ENCODE measurements at places on chromosomes 16 and 17.

DNA sequence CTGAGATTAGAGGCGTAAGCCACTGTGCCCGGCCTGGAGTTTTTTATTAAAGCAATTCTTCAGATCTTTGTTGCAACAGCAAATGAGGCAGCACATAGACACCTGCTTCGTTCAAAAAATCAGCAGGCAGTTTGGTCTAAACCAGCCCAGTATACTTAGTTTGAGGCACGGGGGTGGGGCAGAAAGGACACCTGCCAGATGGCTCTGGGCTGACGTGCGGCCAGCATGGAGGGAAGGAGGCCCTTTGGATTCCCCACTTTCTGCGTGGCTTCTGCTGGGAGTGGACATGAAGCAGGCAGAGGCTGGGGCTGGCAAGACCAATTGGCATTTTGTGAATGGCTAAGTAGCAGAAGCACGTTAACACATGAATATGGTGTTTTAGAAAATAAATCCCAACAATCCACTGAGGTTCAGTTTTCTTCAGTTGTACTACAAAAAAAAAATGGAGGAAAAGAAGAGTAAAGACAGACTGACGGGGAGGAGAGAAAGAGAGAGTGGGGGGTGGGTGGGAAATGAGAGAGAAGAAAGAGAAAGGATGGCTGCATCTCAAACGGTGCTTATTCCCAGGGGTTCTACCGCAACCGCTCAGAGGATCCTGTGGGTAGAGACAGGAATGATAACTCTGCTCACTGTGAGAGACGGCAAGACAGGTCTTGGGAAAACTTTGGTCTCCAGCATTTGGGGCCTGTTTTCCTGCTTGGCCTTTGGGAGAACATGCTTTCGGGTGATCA, 16.3 kb downstream of the C16orf46 start:
- DNase-seq = no peak

- DNase-seq = no peak
Observed at GRCh38 chr16:69581297-69581696, 15.5 kb downstream of the NFAT5 start.

GRCh38 chr16:29820730-29821642, 724 bp downstream of the MVP start:
- peak; percentile 60 for DNase-seq

GRCh38 chr16:14063618-14064581, 7.2 kb upstream of the MRTFB start:
- no peak for DNase-seq

GRCh38 chr17:83189044-83190003, 109.9 kb downstream of the METRNL start:
- DNase-seq = peak; percentile 81

DNA sequence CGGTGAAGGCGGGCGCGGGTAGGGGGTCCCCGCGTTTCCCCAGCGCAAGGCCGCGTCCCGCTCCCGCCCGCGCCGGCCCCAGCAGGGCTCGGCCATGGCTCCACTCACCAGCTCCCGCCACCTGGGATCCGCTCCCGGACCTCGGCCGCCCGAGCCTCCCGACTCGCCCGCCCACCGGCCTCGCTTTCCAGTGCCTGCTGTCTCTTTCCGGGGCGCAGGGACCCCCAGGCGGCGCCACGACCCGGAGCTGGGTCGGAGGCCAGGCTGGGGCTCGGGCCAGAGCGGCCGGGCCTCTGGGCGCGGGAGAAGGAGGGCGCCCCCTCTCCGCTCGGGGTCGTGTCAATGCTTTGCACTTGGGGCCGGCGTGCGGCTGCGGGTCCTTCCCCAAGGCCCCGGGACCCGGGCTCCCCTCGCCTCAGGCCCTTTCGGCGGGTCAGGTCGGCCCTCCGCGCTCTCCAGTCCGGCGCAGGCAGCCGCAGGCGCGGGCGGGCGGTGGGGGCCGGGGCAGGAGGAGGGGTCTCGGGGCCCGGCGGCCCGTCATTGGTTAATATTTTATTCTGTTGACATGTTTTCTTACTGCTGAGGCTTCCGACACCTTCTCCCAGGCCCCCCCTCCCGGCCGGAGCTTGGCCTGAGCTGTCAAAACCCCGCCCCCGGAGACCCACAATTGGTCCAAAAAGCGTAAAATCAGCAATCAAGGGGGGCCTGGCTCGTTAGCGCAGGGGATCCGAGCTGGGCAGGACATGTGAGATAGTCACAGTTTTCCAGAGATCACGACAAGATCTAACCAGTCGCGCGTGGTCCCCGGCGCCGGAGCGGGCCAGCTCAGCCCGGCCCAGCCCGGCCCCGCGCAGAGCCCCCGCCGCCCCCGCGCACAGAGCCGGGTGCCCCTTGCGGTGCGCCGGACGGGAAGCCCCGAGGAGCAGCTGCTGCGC, at the start of gene TBX2:
TSS of gene TBX2 (plus strand) at position 713 of the 935 bp plus-strand sequence. CDS start 334 bp downstream, outside the sequence.
- DNase-seq = peak; percentile 75

DNA sequence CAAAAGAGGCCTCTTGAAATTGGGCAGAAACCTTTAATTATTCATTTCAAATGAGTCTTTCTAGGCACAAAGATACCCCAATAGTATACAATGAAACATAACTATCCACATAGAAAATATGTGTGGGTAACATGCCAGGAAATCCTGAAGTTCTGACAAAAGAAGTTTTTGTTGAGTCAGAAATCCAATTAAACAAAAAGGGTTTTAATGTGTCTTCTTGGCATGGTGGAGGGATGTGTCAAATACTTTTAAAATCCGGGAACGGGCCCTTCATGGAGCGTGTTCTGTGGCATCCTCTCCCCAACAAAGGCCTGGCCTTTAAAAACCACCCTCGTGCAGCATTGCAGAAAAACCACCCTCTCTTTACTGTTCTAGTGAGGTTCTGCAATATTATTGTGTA, 14.2 kb downstream of the CDRT4 start:
- DNase-seq = peak; percentile 26

GRCh38 chr17:49708515-49709183, 885 bp upstream of the SLC35B1 start:
- DNase-seq = no peak

- no peak for DNase-seq
Observed at GRCh38 chr17:1470071-1470754, 14.2 kb upstream of the CRK start.

GRCh38 chr16:3879887-3880564, 487 bp downstream of the CREBBP start:
- peak; percentile 92 for DNase-seq

DNA sequence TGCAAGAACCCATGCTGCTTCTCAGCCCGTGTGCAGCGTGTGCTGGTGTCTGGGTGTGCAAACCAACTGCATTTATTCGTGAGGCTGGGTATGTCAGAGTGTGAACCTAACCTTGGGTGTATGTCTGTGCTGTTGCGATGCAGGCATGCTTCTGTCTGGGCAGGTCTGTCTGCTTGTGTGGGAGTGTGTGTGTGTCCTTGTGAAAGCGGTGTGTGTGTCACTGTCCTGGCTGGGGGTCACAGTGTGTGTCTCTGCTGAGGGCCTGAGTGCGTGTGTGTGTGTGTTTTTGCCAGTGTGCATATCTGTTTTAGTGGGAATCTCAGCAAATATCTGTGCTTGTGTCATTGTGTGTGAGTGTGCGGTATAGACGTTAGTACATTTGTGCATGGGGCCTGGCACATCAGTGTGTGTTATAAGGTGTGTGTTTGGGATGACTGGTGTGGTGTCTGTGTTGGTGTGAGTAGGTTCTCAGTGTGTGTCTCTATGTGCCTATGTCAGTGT, 121.8 kb downstream of the CYLD start:
- no peak for DNase-seq

DNA sequence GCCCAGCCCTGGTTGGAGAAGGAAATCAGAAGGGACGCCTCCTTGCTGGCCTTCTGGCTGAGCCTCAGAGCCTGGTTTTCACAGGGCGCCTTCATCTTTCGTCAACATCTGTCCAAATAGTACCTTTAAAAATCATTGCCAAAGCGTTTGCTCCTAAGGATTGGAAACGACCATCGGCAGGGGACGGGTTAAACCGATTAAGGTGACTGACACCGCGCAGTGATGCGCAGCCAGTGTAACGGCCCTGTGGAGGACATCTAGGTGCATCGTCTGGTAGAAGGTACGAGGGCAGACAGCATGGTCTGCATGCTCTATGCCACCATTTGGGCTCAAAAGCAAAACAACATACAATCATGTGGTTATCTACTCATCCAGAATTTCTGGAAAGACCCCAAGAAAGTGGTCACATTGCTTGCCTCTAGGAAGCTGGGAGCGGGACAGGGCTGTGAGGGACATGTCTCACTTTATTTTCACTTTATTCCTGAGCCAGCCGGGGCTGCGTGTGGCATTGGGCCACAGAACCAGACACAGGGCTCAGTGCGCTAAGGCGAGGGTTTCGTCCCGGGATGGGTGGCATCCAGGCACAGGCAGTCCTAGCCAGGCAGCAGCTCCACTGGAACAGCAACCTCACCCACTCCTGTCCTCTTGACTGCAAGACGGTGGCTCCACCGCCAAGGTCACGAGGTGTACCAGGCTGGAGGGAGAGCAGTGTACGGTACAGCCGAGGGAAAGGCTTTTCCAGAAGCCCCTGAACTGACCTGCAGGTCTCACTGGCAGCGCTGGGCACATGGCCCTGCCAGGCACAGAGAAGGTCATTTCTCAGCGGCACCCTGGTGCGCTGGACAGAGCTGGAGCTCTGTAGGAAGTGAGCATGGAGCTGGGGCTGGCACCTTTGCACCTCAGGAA, 40.9 kb upstream of the JPH3 start:
- no peak for DNase-seq

- peak; percentile 82 for DNase-seq
Observed at GRCh38 chr17:29977836-29978235, 36.4 kb downstream of the EFCAB5 start.

- peak; percentile 15 for DNase-seq
Observed at GRCh38 chr16:47574091-47575054, 113.2 kb downstream of the PHKB start.

GRCh38 chr16:74888888-74889287, 96.0 kb downstream of the WDR59 start:
- no peak for DNase-seq

GRCh38 chr17:27996202-27997043, 46.1 kb upstream of the NLK start:
- no peak for DNase-seq

- DNase-seq = peak; percentile 63
Observed at GRCh38 chr16:31487720-31488467, 5.0 kb downstream of the SLC5A2 start.

DNA sequence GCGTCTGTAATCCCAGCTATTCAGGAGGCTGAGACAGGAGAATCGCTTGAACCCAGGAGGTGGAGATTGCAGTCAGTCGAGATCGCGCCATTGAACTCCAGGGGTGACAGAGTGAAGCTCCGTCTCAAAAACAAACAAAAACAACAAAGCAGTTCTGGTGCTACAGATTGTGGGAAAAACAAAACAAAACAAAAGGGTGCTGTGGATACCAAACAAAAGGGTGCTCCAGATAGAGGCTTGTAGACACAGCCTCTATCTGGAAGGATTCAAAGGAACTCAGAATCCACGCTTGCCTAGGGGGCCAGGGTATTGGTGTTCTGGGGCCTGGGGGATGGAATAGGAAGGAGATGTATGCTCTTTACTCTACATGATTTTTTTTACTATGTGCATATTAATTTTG, 2.5 kb downstream of the MYLK3 start:
- no peak for DNase-seq

- DNase-seq = peak; percentile 93
Observed at GRCh38 chr17:76710863-76711611, at the start of gene MXRA7. Gene MXRA7 (minus strand): TSS chr17:76710965. CDS start chr17:76710946, 19 bp downstream.

GRCh38 chr17:41621916-41622315, 2.5 kb downstream of the KRT17 start:
- no peak for DNase-seq

DNA sequence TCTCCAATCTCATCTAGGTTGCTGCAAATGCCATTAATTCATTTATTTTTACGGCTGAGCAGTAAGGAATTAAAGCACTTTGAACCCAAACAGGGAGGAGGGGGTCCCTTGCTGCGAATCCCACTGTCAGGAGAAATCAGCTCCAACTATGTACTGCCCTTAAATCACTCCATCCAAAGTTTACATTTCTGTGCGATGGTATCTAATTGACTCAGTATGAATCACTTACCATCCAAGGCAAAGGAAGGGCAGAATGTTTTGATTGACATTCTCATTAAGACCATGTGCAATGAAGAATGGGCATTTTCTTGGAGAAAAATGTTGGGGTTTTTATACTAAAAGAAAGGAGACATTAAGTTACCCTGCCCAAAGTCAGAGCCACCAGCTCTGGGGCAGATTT, 47.7 kb upstream of the XYLT1 start:
- DNase-seq = peak; percentile 26

- DNase-seq = no peak
Observed at GRCh38 chr16:22214402-22214801, 8.3 kb downstream of the EEF2K start.

GRCh38 chr16:76114681-76115080, 162.5 kb upstream of the CNTNAP4 start:
- no peak for DNase-seq

DNA sequence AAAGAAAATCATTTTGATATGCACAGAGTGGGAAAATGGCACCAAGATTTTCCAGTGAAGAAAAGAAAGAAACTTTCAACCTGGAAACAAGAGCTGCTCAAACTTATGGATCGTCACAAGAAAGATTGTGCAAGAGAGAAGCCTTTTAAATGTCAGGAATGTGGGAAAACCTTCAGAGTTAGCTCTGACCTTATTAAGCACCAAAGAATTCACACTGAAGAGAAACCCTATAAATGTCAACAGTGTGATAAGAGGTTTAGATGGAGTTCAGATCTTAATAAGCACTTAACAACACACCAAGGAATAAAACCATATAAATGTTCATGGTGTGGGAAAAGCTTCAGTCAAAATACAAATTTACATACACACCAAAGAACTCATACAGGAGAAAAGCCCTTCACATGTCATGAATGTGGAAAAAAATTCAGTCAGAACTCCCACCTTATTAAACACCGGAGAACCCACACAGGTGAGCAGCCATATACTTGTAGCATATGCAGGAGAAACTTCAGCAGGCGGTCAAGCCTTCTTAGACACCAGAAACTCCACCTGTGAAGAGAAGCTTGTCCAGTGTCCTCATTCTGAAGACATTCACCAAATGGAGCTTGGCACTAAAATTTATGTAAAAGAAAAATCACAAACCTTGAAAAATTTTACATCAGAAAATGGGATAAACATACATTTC, 12.2 kb downstream of the ZNF75A start:
- no peak for DNase-seq

DNA sequence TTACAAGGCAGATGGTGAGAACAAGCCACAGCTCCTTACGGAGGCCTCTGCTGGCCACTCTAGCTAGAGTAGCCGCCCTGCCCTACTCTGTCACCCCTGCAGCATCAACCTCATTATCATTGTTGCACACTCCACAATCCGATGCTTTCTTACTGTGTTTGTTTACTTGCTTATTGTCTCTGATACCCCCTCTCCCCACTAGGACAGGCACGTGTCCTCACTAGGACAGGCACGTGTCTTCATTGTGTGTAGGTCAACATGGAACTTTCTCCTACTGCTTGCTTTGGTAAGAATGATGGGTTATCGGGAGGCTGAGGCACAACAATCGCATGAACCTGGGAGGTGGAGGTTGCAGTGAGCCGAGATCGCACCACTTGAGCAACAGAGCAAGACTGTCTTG, 63.9 kb downstream of the KNOP1 start:
- no peak for DNase-seq
